T-cell (primary cell): ENCODE measurements at places on chromosomes 13 and 19. TPM values are rescaled to one million over a fixed set of nuclear protein-coding genes. Genes with fewer than 3 reads are reported as not detected.

Gene EMP3
- total RNA-seq, result 370 TPM

Gene KIR3DL2
- total RNA-seq, result 0.61 TPM

Gene ZNF665
- 2.5 TPM for total RNA-seq

DNA sequence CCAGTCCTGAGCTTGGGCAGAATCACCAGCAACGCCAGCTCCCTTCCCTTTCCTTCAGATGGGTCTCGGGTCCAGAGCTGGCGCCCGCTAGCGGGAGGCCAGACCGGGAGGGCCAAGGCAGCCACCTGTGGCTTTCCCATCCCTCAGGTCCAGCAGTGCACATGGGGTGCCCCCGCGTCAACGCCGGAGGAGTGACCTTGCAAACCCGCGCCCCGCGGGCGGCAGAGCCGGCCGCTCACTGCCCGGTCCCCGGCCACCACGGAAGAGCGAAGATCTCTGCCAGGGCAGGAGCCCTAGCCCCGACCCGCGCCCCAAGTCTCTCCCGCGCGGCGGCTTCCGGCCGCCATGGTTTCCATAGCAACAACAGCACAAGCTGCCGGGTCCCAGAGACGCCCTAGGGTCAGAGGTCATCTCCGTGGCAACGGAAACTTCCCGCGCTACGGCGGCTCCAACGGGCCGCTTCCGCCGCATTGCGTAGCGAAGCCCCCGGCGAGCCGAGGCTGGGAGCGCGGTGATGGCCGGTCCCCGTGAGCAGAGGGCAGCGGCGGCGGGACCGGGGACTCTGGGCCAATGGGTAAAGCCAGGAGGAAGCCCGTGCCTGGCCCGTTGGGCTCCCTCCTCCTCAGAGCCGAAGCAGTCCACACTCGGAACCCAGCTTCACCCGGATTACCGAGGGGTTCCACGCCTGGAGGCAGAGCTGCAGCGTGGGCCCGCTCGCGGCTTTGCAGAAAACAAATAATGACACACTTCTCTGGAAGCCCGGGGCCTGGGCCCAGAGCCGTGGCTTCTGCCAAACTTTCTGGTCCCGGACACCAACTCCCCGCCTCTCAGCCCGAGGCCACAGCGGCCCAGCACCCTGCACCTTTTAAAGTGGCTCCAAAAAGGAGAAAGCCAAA is 7.4 kb downstream of the FGF14 start:
- H3K36me3 ChIP-seq, result no peaks in the 10 kb centered on the region
- H3K27me3 ChIP-seq, result peaks cover 3% of the 10 kb centered on the region
- peak; percentile 92 for DNase-seq
- peaks cover 2% of the 10 kb centered on the region for H3K4me1 ChIP-seq

DNA sequence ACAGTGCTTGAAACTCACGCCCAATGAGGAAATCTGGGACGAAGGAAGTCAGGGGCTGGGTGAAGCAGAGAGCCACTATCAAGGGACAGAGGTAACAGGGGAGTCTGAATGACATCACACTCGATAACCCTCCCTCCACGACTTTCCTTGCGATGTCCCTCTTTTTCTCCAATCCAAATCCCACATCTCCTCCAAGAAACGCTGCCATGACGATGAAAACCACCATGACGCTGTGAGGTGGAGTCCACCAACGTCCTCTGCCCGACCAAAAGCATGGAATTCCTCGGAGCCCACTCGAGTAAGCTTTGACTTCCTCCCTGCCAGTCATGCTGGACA is 967 bp downstream of the REXO1 start:
- H3K27me3 ChIP-seq, result no peaks in the 10 kb centered on the region
- DNase-seq, result no peak
- H3K4me1 ChIP-seq, result peaks cover 82% of the 10 kb centered on the region
- peaks cover 17% of the 10 kb centered on the region for H3K36me3 ChIP-seq

DNA sequence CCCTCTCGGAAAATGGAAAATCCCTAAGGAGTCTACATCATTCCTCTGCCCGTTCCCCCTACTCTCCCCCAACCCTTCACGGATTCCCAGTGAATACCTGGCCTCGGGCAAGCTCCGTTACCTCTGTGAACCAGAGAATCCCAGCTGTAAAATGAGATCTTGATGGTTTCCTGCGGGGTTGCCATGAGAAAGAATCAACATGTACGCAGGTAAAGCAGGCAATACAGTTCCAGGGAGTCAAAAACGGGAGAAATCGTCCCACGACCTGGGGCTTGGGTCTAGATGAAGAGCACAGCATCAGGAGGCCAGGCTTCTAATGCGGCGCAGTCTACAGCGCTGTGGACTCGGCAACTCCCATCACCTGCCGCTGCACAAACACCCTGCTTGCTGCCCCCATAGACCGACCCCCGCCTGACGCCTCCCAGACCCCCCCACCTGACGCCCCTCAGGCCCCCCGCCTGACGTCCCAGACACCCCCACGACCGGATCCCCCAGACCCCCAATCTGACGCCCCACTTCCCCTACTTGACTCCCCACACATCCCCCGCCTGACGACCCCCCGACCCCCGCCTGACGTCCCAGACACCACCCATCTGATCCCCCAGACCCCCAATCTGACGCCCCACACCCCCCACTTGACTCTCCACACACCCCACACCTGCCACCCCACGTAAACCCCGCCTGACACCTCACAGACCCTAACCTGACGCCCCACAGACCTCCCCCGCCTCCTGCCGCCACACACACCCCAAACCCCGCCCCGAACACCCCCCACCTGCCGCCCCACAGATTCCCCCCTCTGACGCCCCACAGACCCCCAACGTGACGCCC is 680 bp downstream of the LIG4 start:
- H3K27ac ChIP-seq, result peak overlapping the region; percentile 54
- H3K27me3 ChIP-seq, result no peaks in the 10 kb centered on the region
- H3K4me1 ChIP-seq, result peaks cover 32% of the 10 kb centered on the region
- H3K4me3 ChIP-seq, result peak overlapping the region; percentile 37
- no peaks in the 10 kb centered on the region for H3K36me3 ChIP-seq

GRCh38 chr13:30835442-30835841 is 70.6 kb upstream of the MEDAG start:
- H3K4me1 ChIP-seq, result no peaks in the 10 kb centered on the region
- DNase-seq, result no peak
- H3K27ac ChIP-seq, result no peak overlapping the region
- no peaks in the 10 kb centered on the region for H3K27me3 ChIP-seq
- no peak overlapping the region for H3K4me3 ChIP-seq
- H3K36me3 ChIP-seq, result no peaks in the 10 kb centered on the region

GRCh38 chr13:24921003-24921402 is 157.0 kb downstream of the RNF17 start:
- no peak for DNase-seq
- H3K27me3 ChIP-seq, result no peaks in the 10 kb centered on the region
- H3K36me3 ChIP-seq, result no peaks in the 10 kb centered on the region
